DMS53 (cell line): ENCODE measurements at places on chromosomes 4 and X.
A peak's percentile ranks its signal among the peaks of the same experiment; 100 is the strongest.

DNA sequence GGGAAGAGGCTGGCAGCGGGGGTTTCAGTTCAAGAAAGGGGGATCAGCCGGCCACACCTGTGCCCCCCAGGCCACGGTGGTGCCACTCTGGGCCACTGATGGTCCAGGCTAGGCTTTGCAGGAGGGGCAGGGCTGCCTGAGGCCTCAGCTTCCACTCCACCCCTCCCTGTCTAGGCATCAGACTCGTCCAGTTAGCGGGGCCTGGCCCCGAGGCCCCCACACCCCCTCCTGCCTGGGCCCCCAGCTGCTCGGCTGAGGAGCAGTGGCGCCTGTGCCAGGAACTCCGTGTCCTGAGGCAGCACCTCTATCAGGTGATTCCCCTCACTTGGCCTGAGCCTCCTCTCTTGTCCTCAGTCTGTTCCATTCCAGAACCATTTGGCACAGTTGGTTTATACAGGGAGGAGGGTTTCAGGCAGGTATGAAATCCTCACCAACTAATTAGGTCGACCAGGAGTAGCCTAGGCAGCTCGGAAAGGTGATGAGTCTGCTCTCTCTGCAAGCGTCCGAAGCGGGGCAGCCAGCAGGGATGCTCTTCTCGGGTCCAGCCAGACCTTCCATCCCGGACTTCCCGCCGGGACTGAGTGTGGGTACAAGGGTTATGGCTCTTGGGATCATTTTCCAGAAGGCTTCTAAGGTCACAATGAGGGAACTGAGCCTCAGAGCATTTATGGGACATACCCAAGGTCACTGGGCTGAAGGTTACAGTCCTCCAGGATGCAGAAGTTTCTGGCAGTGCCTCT is 2.1 kb downstream of the NSG1 start:
- DNase-seq = no peak

GRCh38 chr4:1727117-1728031 is 6.1 kb downstream of the TACC3 start:
- no peak for DNase-seq

GRCh38 chrX:42824541-42824940 is 46.6 kb upstream of the PPP1R2C start:
- no peak for DNase-seq

DNA sequence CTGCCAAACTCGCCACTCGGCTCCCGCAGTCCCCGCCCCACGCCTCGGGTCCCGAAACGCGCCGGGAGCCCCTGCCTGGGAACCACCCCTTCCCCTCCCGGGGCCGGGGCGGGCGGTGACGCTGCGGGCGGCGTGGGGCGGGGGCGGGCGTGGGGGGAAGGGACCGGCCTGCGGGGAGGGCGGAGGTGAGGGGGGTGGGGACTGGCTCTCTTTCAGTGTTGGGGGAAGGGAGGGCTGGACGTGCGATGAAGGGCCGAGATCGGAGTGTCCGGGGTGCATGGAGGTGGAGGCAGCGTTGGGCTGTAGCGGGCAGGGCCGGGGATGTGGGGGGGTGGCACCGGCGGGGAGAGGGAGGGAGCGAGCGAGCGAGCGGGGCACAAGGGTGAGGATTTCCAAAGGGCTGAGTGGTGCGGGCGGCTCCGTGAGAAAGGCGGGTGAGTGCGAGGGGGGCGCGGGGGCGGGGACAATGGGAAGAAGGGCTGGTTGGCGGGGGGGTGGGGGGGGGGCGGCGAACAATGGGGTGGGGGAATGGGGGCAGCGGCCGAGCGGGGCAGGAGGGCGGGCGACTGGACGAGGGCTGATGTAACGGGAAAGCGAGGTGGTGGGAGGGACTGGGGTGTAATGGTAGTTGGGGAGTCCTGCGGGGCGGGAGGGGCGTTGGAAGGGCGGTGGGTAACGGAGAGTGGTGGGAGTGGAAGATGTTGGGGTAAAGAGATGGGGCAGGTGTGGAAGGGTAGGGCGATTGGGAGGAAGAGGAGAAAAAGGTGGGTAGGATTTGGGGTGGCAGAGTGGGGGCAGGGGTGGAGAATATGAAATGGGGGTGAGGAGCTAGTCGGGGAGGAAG is 578 bp downstream of the DCUN1D4 start:
- peak; percentile 79 for DNase-seq

DNA sequence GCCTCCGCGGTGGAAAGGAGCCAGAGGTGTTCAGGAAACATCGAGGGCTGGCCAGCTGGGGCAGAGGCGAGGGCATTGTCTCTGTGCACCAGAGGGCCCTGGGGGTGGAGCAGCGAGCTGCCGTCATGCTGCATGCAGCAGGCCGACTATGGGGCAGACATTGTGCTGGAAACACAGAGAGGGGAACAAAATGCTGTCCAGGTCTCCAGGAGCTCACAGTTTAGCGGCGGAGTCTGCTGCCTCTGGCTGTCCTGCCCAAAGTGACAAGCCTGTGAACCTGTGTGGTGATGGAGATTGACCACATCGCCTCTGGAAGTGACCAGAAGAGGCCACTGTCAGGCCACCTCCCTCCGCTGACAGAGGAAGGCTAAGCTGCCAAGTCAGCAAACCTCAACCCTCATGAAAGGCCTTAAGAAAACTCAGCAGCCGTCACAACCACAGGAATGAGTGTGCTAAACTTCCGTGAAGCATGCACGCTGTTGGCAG is 20.1 kb upstream of the SASH3 start:
- no peak for DNase-seq

GRCh38 chrX:138648568-138648967 is 62.9 kb downstream of the FGF13 start:
- no peak for DNase-seq

DNA sequence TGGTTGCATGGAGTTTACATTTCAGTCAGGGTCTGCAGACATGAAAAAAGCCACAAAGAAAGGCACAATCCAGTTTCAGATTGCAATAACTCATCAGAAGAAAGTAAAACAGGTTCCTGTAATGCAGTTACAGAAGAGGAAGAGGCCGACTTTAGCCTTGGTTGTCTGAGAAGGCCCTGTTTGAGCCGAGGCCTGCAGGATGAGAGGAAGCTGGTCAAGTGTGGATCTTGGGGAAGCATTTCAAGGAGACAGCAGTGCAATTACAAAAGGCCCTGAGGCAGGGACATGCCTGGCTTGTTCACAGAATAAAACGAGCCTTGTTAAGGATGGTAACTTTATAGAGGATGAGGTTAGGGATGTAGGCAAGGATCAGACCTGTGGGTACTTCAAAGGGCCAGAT is 62.4 kb downstream of the AFF2 start:
- DNase-seq = no peak

DNA sequence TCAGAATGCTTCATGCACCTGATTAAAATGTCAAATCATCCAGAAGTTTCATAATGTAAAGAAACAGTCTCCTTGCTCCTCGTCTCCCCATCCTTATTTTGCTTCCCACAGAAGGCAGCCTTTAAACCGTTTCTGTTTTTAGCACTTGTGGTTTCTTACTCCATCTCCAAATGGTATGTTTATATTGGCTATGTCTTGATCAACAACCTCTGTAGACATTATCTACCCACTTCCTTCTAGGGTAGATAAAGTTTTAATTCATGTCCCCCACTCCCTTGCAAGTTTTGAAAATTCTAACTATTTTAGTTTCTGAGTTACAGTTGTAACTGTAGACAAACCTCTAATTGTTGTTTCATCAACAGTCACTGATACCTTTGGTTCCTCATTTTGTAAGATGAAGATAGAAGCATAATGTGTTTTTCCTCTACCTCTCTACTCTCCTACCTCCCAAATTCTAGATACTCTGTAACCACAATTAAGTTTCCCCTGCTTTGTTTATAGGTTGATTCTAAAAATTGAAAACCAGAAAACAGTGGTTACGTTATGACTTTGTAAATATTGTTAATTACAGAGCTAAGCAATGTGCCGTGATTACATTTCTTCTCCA is 291.7 kb upstream of the GATB start:
- no peak for DNase-seq

- DNase-seq = peak; percentile 55
Measured at GRCh38 chrX:134144231-134144630, 92.8 kb upstream of the CCDC160 start.

DNA sequence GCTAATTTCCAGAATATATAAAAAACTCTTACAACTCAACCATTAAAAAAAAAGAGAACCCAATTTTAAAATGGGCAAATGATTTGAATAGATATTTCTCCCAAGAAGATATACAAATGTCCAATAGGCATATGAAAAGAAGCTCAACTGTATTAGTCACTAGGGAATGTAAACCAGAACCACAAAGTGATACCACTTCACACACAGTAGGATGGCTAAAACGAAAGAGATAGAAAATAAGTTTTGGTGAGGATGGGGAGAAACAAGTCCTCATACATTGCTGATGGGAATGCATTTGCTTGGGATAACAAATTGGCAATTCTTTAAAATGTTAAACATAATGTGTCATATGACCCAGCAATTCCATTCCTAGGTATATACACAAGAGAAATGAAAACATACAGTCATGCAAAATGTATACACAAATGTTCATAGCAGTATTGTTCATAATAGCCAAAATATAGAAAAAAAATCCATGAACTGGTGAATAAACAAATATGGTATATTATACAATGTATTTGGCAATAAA is 5.7 kb downstream of the TCEAL3 start:
- DNase-seq = no peak

GRCh38 chr4:76470532-76470931 is 35.5 kb downstream of the SHROOM3 start:
- no peak for DNase-seq

DNA sequence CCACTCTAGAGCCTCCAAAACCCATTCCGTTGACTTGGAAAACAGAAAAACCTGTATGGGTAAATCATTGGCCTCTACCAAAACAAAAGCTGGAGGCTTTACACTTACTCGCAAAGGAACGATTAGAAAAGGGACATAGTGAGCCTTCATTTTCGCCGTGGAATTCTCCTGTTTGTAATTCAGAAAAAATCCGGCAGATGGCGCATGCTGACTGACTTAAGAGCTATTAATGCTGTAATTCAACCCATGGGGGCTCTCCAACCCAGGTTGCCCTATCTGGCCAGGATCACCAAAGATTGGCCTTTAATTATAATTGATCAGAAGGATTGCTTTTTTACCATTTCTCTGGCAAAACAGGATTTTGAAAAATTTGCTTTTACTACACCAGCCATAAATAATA is 60.8 kb downstream of the ZNF732 start:
- peak; percentile 86 for DNase-seq

DNA sequence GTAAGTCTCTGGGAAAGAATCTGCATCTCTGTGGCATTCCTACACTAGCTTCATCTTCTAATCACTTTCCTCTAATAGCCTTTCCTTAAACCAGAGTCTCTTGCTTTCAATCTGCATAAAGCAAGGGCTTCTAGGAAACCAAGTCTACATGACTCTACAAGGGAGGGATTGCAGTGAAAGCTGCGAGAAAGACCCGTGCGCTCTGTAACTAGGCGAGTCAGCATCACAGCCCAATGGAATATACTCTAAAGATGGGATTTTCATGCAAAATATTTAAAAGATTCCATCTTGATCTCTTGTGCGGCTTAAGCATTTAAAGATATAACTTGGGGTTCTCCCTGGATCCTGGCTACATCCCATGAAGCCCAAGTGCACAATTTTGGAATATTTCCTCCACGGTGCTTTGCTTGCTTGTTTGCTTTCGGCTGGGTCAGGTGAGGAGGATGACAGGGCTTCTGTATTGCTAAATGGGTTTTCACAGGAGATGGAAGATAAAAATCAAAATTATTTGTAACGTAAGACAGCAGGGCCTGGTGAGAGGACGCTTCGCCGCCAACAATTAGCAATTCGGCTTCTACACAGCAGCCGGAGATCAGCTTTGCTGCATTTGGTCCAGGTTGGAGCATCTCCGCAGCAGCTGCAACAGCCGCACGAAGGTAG is 687 bp upstream of the GRIA2 start:
- peak; percentile 28 for DNase-seq

DNA sequence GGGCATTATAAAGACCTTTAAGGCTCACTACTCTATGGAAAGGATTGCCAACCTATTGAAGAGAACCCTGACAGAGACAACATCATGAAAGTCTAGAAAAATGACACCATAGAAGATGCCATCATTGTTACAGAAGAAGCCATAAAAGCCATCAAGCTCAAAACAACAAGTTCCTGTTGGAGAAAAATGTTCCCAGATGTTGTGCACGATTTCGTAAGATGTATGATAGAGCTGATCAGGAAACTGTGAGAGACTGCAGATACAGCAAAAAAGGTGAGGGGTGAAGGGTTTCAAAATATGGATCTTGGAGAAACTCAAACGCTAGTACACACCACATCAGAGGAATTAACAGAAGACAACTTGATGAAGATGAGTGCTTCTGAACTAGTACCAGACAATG is 53.3 kb downstream of the WDFY3 start:
- no peak for DNase-seq

DNA sequence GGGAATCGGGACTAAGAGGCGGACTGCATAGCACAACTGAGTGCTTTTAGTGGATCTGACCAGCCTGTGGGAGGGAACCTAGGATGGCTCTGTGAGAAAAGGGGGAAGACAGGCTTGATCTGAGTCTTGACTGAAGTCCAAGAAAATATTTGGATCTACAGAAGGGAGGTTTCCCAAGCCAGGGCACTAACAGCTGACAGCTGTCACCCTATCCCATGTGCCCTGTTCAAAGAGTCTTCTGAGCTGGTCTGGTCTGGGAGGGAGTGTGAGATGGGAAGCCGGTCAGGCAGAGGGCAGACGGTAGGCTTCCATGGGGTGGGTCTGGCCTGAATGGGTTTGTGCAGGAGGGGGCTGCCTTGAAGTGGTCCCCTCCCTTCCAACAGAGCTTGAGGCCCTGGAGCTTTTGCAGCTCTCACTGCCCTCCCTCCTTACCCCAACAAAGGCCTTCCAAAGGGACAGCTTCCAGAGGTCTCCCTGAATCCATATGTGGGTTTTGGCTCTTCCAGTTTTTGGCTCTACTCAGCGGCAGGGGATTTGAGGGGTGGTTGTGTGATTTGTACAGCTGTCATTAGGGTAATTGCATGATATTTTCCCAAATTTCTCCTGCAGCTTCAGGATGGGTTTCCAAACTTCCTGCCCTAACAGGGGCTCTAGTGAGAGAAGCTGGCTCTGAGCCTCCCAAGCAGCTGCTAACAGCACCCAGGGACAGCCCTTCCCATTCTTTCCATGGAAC is 643.7 kb downstream of the BCOR start:
- DNase-seq = no peak

DNA sequence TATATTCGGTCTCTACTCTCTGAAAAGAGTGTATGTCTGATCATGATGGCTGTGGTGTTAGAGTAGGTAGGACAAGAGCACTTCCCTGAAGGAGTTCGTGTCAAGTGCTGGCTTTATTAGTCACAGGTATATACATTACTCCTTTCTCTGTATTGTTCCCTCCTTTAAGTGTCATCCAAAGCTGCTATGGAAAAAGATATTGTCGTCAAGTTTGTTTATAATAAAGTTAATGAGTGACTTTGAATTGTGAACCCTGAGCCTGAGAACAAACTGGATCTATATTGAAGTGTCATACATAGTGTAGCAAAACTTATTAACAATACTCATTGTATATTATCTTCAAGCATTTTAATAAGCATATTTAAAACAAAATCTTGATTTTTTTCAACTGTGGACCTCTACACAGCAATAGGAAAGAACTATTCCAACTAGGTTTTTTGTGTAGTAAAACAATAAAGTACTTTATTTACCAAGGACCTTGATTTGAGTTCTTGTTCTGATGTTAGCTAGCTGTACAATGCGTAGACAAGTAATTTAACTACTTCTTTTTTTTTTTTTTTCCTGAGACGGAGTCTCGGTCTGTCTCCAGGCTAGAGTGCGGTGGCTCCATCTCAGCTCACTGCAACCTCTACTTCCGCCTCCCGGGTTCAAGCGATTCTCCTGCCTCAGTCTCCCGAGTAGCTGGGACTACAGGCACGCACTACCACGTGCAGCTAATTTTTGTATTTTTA is 177.7 kb downstream of the RAPGEF2 start:
- DNase-seq = peak; percentile 96

- peak; percentile 96 for DNase-seq
Measured at GRCh38 chrX:47540754-47541538, 20.1 kb upstream of the ARAF start.
